ENCODE measurements at places on chromosomes 4 and X. TPM values are rescaled to one million over a fixed set of nuclear protein-coding genes. Genes with fewer than 3 reads are reported as not detected.

- no peak for DNase-seq
Observed at GRCh38 chr4:24559889-24560288, 24.5 kb downstream of the DHX15 start.

DNA sequence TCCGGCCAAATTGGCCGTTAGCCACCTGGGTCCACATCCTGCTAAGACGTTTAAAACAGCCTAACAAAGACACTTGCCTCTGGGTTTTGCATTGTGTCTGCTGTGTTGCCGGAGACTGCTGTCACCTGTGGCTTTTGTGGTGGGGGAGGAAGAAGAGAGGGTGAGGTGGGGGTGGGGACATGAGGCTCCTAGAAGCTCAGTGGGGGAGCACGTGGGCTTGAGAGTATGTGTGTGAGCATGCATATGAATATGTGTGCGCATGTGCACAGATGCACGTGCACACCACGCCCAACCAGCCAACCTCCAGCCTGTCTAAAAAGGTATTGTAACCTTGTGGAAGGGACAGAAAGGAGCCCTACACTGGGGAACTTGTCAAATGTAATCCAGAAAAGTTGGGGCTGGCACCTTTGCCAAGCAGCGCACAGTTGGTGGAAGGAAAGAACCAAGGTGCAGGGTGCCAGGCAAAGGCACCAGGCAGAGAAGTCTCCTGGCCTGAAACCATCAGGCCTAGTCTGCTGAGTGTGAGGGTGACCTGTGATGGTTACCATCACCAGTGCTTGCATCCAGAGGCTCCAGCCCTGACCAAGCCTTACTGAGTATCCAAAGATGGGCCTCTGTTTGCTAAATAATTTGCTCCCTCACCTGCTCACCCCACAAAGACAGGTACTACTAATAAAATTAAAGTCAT, 10.1 kb upstream of the SASH3 start:
- DNase-seq = peak; percentile 81

DNA sequence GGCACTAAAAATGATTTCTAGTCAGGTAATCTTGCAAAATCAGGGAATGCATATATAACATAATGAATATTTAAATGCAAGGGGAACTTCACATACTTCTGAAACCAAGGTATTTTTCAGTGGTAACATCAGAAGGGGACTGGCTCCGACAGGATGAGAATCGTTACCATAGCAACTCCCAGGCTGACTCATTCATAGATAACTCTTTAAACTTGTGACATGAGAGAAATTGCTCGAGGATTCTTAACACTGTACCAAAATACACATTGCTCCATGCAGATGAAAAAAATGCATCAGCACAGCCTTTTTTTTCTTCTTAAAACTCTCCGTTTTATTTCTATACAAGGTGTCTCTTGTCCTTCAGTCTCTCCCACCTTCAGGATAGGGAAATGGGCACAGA, 114.3 kb downstream of the GABRB1 start:
- no peak for DNase-seq

DNA sequence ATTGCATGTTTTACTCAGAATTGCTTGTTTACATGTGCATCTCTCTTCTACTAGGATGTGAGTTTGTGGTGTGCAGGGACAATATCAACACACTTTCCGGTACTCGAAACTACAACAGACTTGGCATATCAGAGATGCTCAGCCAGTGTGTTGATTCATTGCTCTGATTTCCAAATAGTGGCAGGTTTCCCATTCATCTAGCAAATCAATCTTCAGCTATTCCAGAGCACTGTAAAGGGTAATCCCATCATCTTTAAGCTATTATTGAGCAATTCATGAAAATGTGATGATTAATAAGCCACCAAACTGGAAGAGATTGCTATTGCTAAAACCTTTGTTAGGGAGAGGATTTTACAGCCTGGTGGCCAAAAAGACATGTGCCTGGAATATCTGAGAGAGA, 574.2 kb upstream of the CPEB2 start:
- no peak for DNase-seq

GRCh38 chr4:148034813-148035212, 302.9 kb downstream of the ARHGAP10 start:
- DNase-seq = no peak

DNA sequence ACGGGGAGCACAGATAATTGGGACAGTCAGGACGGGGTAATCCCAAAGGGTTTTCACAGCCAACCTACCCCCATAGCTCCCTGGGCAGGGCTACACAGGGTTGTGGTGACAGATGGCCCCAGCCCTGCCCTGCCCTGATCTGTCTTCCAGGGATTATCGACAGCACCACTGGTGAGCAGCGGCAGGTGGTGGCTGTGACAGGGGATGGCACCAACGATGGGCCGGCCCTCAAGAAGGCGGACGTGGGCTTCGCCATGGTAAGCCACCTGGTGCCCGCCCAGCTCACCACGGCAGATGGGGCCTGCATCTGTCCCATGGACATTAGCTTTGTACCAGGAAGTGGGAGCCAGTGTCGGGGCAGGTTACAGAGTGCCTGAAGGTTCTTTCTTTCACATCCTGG, 39.3 kb downstream of the ATP2B3 start:
- DNase-seq = no peak

DNA sequence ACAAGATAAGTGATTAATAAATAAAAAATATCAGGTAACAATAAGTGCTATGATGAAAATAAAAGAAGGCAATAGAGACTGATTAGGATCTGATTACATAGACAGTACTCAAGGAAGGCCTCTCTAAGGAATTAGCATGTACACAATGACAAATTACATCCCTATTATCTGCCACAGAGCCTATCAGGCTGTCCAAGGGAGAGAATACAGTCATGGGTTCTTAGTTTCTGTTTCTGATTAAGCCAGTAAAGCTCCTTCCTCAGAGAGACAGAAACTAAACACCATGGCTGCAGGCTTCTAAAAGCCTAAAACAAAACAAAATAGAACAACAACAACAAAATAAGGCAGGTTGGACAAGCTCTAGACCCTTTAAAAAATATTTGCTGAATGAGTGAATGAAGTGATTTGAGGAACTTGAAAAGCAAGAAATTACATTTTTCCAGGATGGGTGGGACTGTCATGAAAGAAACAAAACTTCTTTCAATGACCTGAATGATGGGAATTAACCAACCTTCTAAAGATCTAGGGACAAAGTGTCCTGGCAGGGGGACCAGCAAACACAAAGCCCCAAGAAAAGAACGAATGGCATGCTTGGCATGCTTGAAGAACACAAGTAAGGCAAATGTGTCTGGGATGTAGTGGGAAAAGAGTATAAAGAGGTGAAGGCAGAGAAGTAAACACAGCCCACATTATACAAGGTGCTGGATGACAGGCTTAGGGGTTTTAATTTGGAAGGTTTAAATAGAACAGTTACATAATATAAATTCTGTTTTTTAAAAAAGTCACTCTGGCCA, 44.1 kb downstream of the NAA11 start:
- no peak for DNase-seq

DNA sequence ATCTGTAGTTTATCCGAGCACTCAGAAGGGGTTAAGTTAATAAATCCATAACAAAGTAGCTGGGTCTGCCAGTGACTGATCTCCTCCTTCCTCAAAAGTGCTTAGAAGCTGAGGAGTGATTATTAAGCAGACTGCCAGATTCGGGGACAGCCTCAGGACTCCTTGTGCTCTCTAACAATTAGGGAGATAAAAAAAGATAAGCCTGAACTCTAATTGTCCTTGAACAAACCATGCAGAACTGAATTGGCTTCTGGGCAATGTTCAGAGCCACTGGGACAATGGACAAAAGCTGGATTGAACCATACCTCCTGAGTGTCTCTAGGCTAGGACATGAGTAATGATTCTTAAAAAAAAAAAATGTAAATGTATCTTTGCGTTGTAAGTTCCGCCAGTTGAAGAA, 22.7 kb upstream of the GRPR start:
- no peak for DNase-seq

DNA sequence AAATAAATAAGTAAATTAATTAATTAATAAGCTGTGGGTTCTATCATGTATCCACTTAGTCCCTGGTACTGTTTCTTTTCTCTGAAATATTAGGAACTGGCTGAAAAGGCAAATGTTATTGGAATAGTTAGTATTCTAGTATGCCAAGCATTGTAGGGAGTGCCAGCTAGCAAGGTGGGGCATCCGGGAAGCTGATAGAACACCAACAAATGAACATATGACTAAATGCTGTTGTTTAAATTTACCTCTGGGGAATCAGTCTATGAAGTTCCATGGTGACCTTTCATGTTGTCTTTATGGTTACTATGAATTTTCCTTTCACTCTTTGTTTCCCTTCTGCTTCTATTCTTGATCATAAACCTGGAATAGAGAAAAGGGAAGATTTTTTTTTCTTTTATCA, 32.7 kb downstream of the NUDT6 start:
- no peak for DNase-seq

DNA sequence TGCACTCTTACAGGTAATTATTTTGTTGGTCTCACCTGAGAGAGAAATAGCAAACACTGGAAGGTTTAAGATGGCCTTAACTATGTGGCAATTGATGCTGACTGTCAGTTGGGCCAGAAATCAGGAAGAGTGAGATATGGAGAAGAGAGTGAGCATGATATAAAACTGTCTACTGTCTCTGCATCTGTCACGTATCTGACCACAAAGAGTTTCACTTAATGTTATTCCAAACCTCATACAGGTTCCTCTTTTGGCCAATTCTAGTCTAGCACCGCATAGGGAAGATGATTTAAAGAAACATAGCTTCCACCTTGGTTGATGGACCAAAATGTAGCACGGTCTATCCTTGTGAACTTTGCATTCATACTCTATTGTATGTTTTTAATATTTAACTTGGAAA, 381.0 kb upstream of the BOD1L1 start:
- DNase-seq = no peak

DNA sequence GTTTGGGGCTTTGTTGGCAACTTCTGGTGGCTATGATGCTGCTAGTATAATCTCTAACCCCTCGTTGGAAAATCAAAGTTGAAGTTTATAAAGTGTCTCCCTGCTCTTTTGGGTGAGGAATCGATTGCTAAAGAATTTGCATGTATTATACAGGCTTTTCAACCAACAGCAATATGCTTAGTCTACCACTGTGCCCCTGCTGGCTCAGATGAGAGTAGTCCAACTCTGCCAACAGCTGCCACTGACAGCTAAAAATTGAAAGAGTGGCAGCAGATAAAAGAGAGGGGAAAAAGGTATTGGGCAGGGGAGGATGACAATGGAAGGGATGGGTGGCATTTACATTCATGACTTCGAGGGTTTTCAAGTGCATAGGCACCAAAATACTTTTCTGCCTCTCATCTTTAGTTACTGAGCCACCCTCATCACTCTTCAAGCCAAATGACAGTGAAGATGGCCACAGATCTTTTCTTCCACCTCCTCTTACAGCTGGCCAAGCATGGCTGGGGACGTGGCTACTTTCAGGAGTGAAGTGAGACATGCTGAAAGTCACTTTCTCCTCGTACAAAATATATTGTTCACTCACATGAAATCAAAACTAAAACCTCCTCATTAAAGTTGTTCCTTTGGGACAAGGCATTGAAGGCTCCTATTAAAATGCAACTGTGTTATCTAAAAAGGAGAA, 2.7 kb upstream of the GRIA3 start:
- no peak for DNase-seq

DNA sequence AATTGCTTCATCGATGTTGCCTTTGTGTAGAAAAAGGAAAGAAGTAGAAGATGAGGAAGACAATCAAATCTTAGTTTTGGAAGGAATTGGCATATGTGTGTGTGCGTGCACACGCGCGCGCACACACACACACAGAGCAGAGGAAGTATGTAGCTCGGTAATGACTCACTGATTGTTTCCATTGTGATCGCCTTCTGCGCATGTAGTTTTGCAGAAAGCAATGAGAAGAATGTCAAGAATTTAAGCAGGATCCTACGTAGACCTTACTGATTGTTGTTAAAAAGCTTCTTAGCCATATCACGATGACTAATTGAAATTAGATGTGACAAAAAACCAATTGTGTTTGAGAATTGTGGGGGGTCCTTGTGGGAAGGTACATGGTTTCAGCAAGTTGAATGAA, 12.8 kb upstream of the LIMCH1 start:
- no peak for DNase-seq

GRCh38 chr4:106364282-106364681, 4.3 kb downstream of the GIMD1 start:
- no peak for DNase-seq

- no peak for DNase-seq
Observed at GRCh38 chr4:6062133-6062532, 43.9 kb upstream of the C4orf50 start.

GRCh38 chrX:37998586-37999262, 7.6 kb upstream of the SYTL5 start:
- DNase-seq = no peak

- DNase-seq = no peak
Observed at GRCh38 chrX:20267607-20267930, 860 bp upstream of the RPS6KA3 start.

DNA sequence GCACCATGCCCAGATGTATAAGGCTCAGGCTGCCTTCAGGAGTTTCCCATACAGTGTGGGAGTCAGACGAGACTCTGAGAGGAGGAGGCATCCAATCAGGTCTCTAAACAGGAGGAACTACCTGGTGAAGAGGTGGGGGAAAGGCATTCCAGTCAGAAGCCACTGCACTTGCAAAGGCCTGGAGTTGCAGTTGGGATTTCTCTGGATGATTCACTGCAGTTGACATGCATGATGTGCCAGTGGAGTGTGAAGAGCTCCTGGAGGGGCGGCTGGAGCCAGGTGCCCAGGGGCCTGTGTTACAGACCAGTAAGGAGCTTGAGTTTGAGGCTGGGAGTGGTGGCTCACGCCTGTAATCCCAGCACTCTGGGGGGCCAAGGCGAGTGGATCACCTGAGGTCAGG, 339.1 kb downstream of the ARHGAP10 start:
- DNase-seq = no peak

GRCh38 chrX:133921764-133922389, 63.5 kb downstream of the GPC3 start:
- peak; percentile 21 for DNase-seq

DNA sequence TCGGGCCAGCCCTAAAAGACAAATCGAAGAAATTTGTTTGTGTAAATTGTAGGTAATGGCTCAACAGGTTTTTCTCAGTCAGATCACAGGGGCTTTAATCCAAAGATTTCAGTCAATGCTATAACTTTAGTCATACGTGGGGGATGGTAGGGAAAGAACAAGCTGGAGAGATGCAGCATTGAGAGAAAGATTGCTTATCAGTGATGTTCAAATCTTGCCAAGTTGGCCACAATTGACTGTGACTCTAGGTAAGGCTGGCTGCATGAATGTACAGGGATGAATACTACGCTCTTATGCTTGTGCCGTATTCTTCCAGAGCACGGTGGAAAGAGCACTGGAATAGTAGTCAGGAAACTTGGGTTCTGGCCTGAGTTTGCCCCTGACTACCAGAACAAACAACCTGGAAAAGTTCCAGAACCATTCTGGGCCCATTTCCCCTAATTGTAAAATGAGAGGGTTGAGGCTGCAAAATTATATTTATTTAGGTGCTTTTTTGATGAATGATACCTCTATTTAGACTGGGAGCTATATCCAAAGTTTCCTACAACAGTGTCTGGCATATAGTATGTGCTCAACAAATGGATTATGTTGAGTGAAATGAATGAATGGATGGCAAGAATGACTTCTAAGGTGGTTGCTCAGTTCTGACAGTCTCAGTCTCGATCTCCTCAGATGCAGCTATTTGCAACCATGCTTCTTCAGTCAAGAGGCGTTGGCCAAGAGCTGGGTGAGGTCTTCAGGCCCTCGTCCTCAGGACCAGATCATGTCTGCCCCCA, 44.4 kb downstream of the TSC22D3 start:
- DNase-seq = no peak

- no peak for DNase-seq
Observed at GRCh38 chrX:96985046-96985445, 101.3 kb downstream of the RPA4 start.

The SH3D19 gene
- total RNA-seq = 0.60 TPM

The ANKRD50 gene
- total RNA-seq = 0.22 TPM

The PWWP3B gene
- total RNA-seq = not detected

The MXRA5 gene
- total RNA-seq = not detected

The FAM9C gene
- not detected for total RNA-seq

The GLOD5 gene
- not detected for total RNA-seq

The GSPT2 gene
- 6.4 TPM for total RNA-seq

The UGT2B11 gene
- not detected for total RNA-seq
